ENCODE measurements at places on chromosomes 6 and 20.

GRCh38 chr6:109291902-109292301 is 90.4 kb downstream of the CD164 start:
- DNase-seq: no peak

- no peak for DNase-seq
These were observed 292.2 kb downstream of the PACRG start for GRCh38 chr6:163019926-163020325.

- DNase-seq: no peak
These were observed 49.9 kb downstream of the MUC22 start for GRCh38 chr6:31060145-31060544.

DNA sequence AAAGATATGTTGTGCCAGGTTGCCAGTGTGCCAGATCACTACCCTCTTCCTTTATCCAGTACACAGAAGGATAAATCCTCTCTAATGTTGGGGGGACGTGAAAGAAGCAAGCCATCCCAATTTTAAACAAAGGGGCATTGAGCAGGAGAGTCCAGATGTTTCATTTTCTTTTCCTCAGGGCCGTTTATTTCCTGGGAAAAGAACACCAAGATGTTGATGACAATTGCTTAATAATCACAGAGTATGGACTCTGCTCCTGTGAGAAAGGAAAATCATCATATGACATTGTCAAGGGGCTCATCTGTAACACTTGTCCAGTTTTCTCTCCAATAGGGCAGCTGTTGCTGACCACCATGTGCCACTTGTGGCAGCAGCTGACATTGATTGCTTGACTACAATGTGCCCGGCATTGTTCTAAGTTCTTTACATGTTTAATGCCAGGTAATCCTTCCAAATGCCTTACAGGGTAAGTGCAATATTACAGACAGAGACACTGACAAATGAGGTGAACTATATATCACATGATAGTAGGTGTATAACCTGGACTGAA is 161.4 kb downstream of the CD109 start:
- DNase-seq: no peak

DNA sequence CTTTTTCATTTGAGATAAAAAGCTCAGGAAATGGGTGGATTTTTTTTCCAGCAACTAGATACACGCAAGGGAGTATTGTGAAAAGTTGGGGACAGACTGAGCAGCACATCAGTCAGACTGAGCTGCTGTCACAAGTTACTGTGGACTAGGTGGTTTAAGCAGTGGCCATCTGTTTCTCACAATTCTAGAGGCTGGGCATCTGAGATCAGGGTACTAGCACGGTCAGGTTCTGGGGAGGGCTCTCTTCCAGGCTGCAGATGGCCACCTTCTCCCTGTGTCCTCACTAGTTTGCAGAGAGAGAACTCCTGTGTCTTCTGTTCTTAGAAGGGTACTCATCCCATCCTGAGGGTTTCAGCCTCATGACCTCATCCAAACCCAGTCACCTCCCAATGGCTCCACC is 178.3 kb downstream of the SYNDIG1 start:
- no peak for DNase-seq

GRCh38 chr6:168055696-168056489 is 23.1 kb downstream of the FRMD1 start:
- DNase-seq: no peak

DNA sequence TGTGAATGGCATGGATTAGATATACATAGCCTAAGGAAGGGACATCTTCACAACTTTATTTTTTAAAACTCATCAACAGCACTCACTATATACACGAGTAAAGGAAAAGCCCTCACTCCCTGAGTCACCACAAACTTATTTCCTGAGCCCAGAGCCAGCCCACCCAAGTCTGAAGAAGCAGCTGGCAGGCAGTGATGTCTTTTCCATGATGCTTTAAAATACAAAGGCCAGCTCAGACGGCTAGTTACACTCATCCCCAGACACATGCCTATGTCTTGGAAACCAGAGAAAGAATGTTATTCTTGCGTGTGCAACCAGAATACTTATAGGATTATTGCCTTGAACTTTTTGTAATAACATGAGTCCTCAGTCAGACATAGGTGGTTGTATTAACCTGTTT is 114.4 kb downstream of the ADGRG6 start:
- DNase-seq: no peak

- peak; percentile 69 for DNase-seq
These were observed 107.7 kb upstream of the PRND start for GRCh38 chr20:4613718-4614620.

DNA sequence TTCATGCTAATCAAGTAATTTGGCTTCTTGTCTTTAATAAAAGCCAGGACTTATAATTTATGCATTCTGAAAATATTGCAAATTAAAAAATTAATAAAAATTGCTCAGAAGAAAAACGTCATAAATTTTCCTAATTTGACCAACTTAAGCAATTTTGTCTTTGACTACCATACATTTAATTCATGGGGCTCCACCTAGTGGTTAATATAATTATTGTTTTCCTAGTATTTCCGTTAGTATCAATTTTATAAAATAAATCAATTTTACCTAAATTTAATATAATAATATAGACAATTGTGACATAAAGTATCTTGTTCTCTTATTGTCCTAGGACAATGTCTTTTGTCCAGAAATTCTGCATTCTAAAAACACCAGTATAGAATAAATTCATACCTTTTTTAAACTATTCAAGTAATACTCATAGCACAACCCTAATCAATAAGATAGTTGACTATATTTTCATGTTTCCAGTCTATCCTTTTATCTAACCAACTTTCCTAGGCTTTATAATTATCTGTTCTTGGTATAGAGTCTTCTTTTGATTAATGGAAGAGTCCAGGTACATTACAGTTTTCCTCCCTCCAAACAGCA is 319.9 kb downstream of the TRDN start:
- DNase-seq: peak; percentile 8

GRCh38 chr6:43695215-43695966 is 7.8 kb upstream of the MRPS18A start:
- no peak for DNase-seq

DNA sequence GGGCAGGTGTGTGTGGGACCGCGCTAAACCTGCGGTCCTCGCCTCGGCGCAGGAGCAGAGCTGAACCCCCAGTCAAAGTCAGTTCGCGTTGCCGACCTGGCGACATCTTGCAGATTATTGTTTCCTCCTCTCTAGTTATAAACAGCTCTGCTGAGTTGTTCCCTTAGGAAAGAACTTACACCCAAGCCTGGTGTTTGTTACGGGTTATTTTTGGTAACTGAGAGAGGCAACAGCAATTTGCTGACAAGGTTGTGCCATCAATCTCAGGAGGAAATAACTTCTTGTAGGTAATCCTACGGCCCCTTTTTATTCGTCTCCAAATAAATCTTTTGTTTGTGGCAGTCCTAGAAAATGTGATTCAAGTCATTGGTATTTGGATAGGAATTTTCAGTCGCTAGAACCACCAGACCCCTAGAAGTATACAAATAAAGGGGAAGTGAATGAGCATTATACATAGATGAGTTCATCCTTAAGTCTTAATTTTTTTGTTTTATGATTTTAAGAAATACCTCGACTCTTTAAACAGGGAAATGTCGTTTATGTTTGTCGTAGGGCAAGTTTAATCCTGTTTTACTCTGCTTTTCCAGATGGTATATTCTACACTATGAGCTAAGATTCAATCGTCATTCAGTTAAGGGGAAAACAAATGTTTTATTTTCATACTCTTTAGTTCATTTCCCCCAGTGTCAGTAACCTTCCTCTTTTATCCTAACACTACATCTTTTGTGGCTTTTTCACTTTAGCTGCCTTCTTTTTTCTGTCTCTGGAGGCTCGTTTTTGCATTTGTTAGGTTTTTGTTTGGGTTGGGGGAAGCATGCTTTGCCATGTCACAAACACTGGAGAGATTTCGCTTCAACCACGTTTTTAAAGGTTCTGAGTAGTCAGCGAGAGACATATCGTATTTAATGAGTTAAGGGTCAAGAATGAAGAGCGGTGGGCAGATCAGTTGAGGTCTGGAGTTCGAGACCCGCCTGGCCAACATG is 1.2 kb downstream of the PM20D2 start:
- no peak for DNase-seq

- DNase-seq: no peak
These were observed 241.3 kb downstream of the KCNQ5 start for GRCh38 chr6:72863131-72863530.

DNA sequence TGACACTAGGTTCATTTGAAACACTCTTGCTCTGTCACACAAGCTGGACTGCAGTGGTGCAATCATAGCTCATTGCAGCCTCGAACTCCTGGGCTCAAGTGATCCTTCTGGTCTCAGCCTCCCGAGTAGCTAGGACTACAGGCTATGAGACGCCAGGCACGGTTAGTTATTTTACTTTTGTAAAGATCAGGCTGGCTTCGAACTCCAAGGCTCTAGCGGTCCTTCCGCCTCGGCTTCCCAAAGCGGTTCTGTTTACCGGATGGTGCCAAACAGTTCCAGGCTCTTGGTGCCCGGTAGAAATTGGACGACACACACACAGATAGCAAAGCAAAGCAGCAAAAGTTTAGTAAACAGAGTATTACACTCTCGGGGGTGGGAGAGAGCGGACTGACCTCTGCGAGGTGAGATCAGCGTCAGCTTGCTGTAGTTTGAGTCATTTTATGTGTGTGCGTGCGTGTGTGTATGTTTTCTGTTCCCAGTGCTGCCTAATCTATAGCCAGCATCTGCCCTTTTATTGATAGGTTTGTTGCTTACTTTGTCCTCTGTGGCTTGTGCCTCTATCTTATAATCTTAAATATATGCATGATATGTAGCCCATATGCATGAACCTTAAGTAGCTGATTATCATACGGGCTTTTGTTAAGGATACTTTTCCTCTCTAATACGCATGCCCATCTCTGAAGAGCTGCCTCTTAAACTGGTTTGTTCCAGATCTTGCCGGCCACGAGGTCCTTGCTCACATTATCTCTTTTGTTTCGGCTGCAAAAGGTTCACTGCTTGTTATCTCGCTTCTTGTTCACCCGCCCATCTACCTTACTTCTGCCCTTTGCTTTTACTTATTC is 75.2 kb downstream of the OR2B2 start:
- DNase-seq: peak; percentile 81

DNA sequence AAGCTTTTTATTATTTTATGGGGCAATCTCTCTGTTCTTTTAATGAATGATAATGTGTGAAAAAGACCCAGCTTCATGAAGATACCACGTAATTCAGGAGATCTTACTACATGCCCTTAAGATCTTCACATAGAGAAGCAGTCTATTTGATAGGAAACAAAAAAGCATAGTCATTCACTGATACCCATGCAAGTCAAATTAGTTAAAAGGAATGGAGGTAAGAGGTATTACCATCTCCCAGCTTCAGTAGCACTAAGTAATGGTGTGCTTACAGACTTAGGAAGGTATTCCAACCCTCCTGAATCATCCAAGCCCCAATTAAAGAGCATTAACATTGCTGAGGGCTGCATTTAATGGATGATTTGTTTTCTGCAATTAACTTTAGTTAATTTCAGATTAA is 364.7 kb downstream of the SYNE1 start:
- DNase-seq: no peak

DNA sequence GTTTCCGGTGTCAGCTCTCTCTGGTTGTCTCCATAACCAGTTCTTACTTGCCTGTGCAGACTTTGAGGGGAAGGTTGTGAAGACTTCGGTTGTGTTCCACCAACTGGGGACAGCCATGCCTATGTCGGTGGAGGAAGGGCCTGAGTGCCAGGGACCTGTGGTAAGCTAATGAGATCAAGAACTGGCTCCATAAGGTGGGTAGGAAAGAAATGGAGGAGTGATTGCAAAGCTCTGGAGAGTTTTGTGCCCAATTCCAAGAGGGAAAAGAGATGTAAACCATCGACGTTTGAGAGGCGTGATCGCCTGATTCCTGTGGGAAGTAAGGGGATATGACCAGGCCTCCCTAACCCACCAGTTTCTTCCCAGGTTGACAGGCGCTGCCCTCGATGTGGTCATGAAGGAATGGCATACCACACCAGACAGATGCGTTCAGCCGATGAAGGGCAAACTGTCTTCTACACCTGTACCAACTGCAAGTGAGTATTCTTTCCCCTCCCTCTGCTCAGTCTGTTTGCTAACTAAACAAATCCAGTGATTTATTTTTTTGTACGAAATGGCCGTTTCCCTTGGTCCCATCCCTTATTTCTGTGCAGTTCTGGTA is 893 bp downstream of the POLR1H start:
- DNase-seq: peak; percentile 8

- peak; percentile 43 for DNase-seq
These were observed 44.1 kb downstream of the DPPA5 start for GRCh38 chr6:73309785-73310502.

GRCh38 chr6:126440923-126441322 is 101.0 kb downstream of the CENPW start:
- DNase-seq: no peak

DNA sequence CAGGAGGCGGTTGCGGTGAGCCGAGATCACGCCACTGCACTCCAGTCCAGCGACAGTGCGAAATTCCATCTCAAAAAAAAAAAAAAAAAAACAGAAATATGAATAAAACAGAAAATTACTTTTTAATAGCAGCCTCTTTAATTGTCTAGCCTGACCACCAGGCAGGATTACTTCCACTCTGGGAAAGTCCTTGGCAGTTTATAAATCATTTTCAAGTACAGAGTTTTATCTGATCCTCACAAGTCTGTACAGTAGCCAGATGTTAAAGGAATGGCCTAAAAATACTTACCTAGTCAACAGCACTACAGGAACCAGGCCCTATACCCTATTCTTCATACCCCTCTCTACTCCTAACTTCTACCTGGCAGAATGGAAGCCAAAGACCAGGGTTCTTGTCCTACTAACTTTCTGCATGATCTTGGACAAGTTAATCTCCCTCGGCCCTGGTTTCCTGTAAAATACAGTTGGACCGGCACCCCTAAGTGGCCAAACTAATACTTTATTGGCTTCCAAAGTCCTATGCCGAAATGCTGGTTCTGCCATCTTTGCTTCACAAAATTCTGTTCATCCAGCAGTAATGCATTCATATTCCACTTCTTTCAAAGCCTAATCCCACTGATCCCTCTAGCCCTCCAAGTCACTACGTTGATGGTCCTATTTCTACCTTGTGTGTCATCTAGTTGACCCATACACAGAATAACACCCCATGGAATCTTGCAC is 1.9 kb downstream of the EIF2S2 start:
- no peak for DNase-seq

DNA sequence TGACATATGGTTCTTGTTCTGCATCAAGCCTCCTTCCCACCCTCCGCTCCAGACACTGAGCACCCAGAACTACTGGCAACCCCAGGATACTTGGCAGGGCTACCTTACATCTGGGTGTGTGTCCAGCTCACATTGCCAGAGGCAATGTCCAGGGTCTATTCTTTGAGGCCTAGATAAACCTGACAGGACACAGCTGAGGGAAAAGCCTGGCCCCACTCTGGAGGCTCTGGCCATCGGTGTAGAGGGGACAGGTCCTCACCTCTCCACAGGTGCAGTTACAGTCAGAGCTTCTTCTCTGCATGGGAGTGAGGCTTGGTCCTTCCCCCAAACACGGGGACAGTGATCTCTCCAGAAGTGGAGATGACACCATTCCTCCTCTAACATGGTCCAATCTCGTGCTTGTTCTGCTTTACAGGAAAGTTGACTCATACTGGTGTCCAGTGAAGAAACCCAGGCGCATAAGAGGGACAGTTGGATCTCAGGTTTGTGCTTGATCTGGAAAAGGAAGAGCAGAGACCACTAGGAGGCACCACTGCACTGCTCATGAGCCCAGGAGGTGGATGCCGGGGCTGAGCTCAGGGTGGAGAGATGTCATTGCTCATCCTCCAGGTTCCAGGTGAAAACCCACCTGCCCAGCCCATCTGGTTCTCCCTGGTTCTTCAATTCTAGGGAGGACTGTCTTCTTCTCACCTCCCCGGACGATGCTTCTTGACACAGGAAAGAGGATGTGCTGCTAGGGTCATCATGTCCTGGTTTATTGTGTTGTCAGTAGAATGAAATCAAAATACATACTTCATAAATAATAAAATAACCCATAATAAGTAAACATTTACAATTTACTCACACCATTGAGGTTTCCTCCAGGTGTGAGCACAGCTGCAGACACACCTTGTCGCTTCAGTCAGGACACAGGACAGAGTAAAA is 14.7 kb downstream of the HLA-F start:
- peak; percentile 36 for DNase-seq
